CD4-positive, alpha-beta T cell treated with Interleukin-4 for 1 hour (primary cell): ENCODE measurements at places on chromosomes 3 and 15.
A peak's percentile ranks its signal among the peaks of the same experiment; 100 is the strongest.

GRCh38 chr3:114446600-114446999, 152.8 kb downstream of the TIGIT start:
- no peak for DNase-seq

DNA sequence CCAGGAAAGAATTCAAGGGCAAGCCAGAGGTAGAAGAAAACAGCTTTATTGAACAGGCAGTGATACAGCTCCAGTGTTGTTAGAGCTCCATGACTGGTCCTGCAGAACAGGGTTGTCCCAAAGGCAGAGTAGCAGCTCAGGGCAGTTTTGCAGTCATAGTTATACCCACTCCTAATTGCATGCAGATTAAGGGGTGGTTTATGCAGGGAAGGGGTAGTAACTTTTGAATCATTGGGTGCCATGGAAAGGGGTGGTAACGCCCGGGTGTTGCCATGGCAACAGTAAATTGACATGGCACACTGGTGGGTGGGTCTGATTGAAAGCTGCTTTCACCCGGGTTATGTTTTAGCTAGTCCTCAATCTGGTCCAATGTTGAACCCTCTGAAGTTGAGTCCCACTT, 9.7 kb upstream of the RAB6B start:
- no peak for DNase-seq

GRCh38 chr3:177633671-177634207, 436.5 kb upstream of the TBL1XR1 start:
- no peak for DNase-seq

GRCh38 chr3:10474847-10475246, 30.5 kb downstream of the ATP2B2 start:
- no peak for DNase-seq

DNA sequence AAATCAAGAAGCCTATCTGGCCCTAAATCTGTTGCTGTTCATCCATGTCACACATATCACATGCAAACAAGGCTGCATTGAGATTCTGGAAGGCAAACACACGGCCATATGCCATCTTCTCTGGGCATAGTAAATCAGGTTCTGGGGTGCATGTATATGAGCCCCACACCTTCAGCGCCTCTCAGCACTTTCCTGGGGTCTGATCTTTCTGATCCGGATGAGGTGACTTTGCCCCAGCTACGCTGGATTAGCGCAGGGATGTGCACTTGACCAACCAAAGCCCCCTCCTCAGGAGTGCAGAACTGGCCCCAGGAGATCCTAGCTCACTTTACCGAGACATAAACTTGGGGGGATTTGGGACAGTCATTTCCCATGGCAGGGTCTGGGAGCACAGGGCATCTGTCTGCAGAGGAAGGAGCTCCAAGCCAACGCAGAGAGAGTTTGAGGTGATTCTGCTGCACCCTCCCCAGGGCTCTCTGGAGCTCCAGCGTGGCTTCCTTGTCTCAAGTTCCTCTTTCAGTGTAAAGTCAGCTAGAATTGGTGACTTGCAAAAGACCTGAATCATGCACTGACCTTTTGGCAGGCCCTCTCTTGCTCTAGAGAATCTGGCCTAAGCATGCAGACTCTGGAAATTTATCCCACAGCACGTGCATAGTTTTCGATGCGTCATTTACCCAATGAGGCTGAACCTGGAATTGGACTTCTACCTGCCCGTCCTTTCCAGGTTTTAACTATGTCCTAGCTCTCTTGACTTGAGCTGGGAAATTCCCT, 63.5 kb upstream of the KLF13 start:
- DNase-seq = peak; percentile 71

DNA sequence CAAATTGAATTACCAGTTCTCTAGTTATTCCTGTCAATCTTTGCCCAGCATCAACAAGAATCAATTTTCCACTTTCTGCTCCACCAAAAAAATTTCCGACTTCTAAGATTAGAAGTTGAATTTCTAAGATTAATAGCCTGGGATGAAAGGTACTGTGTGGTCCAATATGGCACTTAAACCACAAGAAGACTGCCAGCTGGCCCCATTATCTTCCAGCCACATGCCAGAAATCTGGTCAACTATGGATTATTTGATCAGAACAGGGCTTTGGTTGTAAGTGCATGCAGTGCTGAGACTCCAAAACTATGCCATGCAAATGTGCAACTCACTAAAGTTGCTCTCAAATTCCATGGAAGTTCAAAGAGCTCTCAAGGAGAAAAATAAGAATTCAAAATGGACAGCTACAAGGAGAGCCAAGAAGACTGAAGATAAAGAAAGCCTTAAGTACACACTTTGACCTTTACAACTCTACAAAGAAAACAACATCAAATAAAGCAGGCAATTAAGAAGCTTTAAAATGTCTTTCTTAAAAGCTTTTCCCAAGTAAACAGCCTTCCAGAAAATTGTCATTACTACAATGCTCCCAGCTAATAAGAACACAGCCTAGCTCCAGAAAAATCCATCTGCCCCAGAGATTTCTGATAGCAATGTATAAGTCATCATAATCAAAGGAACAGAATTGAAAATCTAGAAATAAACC, 64.2 kb downstream of the ST3GAL6 start:
- no peak for DNase-seq

- no peak for DNase-seq
These were observed 1.2 kb downstream of the KNL1 start for GRCh38 chr15:40595219-40595618.

GRCh38 chr3:16507578-16508242, 5.8 kb downstream of the RFTN1 start:
- DNase-seq = no peak

DNA sequence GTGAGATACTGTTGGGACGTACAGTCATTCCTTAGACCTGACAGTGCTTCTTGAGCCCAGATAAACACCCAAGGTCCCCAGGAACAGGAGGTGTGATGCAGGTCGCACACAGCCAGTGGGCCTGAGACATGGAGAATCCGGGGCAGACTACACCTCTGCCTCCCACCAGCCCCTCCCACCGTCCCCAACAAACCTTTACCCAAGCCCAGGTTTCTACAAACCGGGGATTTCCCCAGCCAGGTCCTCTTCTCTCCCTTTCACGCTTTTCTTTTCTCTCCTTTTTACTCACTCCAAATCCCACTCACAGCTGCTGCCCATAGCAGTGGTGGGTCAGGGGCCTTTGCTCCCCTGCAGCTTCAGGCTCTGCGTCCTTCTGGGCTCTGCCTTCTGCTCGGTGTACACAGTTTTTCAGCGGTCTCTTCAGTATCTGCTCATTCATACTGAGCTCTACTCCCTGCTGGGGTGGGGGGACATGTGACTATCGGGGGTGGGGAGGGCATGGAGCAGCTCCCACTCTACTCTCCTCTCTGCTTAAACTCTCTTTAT, 4.8 kb upstream of the PCSK6 start:
- DNase-seq = no peak

GRCh38 chr3:28903171-28903601, 377.7 kb upstream of the RBMS3 start:
- DNase-seq = no peak

GRCh38 chr15:47932261-47932660, 188.5 kb upstream of the SLC24A5 start:
- DNase-seq = no peak

DNA sequence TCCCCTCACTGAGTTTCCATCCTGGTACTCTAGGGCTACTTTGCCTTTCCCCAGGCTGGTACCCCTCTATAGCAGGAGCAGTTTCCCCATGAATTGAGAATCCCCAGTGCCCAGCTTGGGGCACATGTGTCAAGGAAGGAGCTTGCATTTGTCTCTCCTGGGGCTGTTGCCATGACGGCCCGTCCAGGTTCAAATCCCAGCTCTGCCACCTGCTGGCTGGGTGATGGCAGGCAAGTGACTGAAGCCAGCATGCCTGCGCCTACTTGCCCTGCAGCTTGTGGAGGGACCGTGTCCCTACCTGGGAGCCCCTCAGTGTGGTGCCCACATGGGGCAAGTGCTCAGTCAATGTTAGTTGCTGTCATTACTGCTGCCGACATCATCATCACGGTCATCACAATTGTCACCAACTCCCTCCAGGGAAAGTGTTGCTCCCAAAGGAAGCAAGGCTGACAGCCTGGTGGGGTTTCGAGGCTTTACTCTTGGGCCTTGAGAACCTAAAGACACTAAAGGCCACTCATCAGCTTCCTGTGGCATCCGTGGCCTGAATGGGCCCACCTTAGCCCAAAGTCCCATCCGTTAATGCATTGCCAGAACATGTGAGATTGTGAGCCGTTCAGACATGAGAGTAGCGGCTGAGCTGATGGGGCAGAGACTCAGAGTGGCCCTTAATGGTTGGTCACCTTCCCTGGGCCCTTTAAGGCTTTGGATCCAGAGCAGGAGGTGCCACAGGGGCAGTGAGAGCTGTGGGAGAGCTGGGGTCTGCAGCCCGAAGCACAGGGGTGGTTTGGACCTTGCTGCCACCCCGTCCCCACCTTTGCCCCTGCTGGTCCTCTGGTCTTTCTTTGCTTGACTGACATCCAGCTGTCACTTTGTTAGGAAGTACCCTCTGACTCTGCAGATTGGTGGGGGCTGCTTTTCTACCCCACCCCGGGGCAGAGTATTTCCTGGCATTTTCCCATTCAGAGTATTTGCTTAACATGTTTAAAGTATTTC, 144.4 kb downstream of the DNAJB8 start:
- DNase-seq = peak; percentile 67
